ENCODE measurements at places on chromosomes 1 and 21.

DNA sequence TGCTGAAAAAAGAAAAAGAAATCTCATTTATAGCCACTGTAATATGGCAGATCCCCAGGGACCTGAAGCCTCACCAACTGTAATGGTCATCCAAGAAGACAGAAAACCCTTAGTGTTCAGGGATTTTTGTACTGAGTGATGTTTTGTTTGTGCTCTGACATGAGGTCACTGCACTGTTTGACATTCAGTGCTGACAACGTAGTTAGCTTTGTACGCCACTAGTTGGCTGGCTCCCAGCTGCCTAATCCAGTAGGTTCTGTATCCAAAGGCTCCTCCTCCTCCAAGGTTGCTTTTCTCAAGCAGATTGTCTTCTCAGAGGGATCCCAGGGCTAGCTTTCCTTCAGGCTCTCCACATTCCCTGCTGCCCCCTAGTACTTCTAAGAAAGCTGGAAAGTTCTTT lies 9.5 kb upstream of the YRDC start:
- no peak for DNase-seq

DNA sequence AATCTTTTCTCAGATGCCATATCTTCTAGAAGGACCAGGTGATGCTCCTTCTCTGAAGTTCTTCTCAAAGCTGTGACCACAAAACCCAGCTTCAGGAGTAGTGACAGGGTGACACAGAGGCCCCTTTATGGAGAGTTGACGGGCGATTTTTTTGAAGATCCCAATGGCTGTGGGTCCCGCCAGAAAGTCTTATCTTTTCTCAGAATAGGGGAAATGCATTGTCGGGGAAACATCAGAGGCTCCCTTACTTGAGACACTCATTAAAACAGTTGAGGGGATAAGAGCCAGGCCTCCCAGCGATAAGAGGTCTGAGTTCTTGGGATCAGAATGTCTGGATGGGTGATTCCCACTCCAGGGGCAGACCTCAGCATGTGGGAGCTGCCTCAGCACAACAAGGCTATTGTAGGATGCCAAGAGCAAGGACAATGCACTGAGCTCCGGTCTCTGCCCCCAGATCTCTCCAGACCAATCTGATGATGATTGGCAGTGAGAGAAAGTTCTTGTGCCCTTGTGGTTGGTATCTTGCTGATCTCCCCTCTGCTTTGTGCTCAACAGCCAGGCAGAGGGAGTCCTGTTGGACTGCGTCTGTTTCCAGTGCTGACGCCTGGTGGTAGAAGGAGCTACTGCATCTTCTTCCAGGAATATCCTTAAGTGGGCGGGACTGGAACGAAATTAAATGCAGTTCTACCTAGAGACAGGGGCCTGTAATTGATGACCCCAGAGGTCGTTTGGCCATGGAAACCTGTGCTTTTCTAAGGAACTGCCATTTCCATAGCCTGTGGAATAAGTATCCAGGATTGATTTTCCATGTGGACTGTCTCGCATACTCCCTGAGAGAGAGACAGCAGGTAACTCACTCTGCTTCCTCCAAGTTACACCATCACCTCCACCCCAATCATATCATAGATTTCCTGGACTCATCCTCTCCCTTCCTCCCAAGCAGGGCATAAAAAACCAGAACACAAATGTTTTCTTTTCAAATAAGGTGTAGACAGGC lies 6.8 kb upstream of the ACKR1 start:
- peak; percentile 5 for DNase-seq

GRCh38 chr1:97634758-97635157 lies 286.1 kb downstream of the DPYD start:
- no peak for DNase-seq

GRCh38 chr21:23861911-23862504 lies 1745.3 kb downstream of the MRPL39 start:
- no peak for DNase-seq

DNA sequence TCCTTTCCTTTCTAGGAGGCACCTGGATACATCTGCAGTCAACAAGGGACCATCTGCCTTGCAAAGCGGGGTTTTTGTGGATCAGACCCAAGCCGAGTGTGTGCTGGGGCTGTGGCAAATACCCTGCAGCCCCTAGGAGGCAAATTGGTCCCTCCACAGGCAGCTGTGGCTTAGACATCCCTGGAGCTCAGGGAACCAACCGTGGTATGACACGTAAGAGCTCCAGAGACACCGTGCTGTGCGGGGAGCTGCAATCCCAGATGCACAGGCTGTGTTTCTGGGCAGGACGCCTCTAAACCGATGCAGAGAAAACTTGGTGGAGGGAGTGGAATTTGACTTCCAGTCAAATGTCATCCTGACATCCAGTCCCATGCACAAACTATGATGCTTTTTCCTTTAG lies 141.5 kb downstream of the KAZN start:
- no peak for DNase-seq

DNA sequence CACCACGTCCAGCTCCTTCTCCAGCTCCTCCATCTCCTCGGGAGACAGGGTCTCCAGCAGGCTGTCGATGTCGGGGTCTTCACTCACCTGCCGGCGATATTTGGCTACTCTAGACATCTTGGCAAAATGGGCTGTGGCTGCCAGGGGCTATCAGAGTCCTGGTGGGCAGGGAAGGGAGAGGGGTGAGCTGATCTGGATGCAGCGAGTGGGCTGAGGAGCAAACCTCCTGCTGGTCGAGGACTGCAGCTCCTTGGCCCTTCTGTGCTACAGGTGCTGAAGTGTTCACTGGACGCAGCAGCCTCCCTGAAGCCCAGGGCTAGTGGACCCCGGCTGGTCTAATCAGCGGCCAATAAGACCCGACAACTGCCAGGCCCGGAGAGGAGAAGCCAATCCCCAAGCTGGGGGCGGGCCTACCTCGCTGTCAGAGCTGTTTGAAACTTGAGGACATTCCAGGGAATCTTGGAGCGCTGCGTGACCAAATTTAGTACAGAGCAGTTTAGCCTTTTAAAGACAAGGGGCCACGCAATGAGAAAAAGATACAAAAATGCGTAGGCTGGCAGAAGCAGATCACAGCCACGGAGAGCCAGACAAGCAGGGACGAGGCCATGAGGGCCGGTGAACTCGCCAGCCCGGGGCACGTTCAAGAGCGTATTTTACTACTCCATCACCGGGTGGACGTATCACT lies at the start of gene LMOD1:
LMOD1 (minus strand) TSS at position 325 of the 685 bp plus-strand sequence; CDS start at position 117, 208 bp downstream.
- DNase-seq = no peak

DNA sequence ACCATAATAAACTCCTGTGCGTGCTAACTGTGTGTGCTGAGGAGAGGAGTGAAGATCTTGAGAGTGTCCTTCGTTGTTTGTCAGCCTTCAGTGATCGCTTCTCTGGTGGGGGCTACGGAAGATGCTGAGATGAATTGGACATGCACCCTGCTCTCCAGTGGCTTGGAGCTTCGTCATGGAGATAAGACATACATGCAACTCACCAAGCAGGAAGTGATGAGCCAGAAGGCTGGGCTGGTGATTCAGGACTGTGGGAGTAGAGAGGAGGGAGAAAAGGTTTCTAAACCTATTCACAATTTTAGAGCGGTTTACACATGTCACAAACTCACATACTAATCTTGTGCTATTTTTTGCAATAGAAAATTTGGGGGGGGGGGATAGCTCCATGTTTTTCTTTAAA lies 128.9 kb upstream of the ADAR start:
- no peak for DNase-seq

GRCh38 chr1:238954865-238955264 lies 431.5 kb upstream of the CHRM3 start:
- DNase-seq = no peak

GRCh38 chr1:221912230-221912629 lies 170.3 kb upstream of the DUSP10 start:
- no peak for DNase-seq

- DNase-seq = no peak
Observed at GRCh38 chr1:53583021-53583867, 124.0 kb downstream of the DMRTB1 start.

GRCh38 chr1:116628448-116628847 lies 39.1 kb downstream of the IGSF3 start:
- DNase-seq = no peak

GRCh38 chr1:182193908-182194550 lies 132.5 kb upstream of the ZNF648 start:
- DNase-seq = no peak

DNA sequence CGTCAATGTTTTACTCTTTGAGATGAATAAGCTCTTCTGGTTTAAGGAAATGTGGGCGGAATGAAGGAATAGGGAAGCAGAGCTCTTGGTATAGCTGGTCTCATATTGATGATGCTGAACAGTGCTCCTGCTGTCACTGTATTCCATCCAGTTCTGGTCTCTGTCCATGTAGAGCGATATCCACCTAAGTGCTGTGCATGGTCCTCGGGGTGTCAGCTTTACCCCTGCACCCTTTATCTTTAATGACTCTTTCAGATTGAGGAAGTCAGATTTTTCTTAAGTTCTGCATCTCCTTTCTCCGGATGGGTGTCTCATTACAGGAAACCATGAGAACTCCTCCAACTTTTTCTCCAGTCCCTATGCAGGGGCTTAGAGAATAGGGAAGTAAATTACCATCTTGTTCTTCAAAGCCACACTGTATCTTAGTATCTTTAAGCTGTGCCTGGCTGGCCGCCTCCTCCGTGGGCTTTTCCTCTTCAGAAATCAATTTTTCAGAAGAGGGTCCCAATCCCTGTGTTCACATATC lies 52.9 kb downstream of the PDE4B start:
- no peak for DNase-seq

- DNase-seq = no peak
Observed at GRCh38 chr1:62325681-62326080, 6.4 kb upstream of the KANK4 start.

GRCh38 chr1:20405893-20406604 lies 80.0 kb downstream of the CAMK2N1 start:
- DNase-seq = no peak

DNA sequence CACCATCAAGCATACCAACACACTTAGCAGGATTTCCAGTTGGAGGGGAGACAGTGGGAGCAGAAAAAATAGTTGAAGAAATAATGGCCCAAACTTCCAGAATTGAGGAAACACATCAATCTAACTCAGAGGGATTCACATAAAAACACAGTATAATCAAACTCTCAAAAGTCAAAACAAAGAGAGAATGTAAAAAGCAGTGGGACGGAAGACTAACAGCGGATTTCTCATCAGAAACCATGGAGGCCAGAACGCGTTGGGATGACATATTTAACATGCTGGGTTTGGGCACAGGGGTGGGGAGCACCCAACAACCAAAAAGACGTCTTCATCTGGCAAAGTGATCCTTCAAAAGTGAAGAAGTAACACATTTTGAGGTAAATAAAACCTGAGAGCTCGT lies 7.0 kb upstream of the KRTAP10-9 start:
- no peak for DNase-seq

DNA sequence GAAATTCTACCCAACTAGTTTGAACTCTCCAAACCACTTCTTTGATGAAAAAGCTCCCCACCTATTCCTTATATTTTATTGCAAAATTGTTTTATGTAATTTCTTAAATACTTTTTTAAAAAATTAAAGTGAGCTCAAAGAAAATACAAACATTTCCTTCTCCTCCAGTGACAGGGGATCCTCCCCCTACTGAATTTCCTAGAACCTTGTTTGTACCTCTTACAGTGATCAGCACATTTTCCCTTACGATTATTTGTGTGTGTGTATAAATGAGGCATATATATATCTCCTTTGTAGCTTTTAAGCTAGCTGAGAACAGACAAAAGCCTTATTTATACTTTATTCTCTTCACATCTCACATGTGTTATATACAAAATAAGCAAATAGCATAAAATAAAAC lies 44.4 kb downstream of the VAV3 start:
- no peak for DNase-seq

GRCh38 chr1:61825393-61825792 lies 83.1 kb downstream of the PATJ start:
- no peak for DNase-seq

GRCh38 chr1:231194843-231195516 lies 33.1 kb downstream of the TRIM67 start:
- DNase-seq = no peak

GRCh38 chr21:42669041-42669440 lies 15.6 kb downstream of the PDE9A start:
- no peak for DNase-seq

DNA sequence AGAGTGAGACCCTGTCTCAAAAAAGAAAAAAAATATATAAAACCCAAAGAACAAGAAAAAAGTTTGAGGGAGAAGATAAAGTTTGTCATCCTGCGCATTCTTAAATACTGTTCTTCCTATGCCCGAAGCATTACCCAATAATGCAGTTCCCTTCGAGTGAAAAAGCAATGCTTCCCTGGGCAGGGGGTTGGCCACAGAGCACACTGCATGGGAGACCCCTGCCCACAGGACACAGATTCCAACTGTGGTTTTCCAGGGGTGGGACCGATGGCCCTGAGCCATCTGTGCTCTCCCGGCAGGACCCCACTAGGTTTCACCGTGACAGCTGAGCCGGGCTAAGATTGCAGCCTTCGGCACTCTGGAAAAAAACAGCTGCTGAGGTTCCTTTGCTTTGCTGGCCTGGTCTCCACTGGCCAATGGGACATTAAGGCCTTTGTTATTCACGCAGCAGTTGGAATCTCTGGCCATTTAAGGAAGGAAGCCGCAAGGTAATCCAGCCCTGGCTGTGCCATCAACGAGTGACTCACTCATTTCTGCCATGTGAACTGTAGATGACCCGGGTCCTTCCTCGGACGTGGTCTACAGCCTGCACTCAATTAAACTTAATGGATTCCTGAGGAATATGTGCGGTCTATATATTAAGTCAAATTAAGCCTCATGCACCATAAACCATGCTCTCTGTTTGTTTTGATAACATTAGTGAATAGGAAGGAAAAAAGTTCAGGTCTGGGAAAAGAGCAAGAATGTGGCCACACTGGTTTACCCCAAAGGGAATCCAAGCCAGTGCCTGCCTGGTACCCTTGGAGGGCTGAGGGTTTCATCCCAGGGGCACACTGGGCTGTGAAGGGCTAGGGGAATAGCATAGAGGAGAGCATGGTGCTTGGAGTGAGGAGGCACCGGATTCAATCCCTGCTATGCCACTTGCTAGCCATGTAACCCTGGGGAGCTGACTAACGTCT lies 163.2 kb downstream of the ZBTB18 start:
- DNase-seq = no peak

GRCh38 chr21:35075546-35075945 lies 26.4 kb upstream of the RUNX1 start:
- no peak for DNase-seq

GRCh38 chr1:28640766-28641165 lies 2.1 kb downstream of the TAF12 start:
- DNase-seq = no peak

GRCh38 chr1:24470592-24470991 lies 32.0 kb upstream of the RCAN3 start:
- no peak for DNase-seq

DNA sequence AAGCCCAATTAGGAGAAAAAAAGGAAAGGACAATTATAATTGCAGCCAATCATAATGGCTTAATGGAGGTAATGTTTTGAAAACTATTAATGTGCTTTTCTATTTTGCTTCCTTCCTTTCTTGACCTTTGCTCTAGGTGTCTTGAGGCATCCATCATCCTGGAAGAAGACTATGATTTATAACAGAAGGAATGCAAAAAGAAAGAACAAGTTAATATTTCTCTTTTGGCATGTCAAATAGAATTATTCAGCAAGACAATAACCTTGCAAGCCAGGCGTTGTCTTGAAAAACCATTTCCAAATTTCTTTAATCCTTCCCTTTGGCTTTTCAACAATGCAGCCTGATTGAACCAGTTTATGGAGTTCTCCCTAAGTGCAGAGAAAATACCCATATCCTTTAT lies 107.7 kb upstream of the USP24 start:
- DNase-seq = no peak

GRCh38 chr1:174912264-174912663 lies 87.5 kb upstream of the CACYBP start:
- no peak for DNase-seq
